ENCODE measurements at places on chromosomes 1 and 21.

DNA sequence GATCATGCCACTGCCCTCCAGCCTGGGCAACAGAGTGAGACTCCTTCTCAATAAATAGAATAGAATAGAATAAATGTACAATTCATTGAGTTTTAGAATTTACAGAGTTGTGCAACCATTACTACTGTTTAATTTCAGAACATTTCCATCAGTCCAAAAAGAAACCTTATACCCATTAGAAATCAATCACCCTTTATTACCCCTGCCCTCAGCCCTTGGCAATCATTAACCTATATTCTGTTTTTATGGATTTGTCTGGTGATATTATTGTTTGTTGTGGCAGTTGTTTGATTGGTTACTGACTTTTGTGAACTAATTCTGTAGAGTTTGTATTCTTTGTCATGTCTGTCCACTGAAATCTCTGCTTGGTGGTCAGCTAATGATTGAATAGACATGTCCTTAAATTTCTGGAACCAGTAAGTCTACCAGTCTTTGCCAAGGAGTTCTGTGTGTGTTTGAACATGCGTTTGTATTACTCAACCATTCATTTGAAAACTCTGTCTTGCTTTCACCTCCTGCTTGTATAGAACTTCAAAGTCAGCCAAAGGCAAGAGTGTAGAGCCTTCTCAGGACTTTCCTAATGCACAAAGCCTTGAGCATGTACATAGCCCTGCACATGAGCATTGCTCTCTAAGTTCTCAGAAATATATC lies 208.8 kb downstream of the GPR52 start:
- DNase-seq = no peak

- DNase-seq = peak; percentile 28
Observed at GRCh38 chr1:202807451-202807925, 733 bp downstream of the KDM5B start.

DNA sequence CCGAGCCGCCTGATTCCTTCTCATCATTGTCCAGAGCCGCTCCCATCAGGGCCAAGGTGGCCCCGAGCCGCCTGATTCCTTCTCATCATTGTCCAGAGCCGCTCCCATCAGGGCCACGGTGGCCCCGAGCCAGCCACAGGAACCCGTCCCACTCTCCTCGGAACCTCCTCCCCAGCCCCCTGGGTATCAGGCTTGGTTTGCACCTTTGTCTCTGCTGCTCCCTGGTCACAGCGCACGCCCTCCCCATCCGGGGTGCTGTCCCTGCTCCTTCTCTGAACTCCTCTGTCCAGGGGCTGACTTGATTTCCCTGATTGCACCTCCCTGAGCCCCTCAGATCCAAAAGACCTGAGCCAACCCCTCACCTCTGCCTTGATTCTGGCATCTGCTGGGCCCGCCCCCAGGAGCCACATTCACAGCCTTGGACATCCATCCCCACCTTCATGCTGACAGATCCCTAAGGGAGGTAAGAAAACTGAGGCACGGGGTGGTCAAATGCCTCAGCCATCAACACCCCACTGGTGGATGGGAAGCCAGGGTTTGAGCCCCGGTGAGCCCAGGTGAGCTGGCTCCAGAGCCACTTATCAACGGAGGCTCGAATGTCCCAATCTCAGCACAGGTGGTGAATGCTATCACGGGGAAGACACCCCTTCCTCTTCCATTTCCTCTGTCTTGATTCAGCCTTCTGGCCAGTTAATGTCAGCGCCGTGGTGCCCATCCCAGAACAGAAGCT lies 25.6 kb upstream of the COL18A1 start:
- DNase-seq = no peak

GRCh38 chr1:191752342-191752741 lies 405.9 kb upstream of the RGS18 start:
- no peak for DNase-seq

DNA sequence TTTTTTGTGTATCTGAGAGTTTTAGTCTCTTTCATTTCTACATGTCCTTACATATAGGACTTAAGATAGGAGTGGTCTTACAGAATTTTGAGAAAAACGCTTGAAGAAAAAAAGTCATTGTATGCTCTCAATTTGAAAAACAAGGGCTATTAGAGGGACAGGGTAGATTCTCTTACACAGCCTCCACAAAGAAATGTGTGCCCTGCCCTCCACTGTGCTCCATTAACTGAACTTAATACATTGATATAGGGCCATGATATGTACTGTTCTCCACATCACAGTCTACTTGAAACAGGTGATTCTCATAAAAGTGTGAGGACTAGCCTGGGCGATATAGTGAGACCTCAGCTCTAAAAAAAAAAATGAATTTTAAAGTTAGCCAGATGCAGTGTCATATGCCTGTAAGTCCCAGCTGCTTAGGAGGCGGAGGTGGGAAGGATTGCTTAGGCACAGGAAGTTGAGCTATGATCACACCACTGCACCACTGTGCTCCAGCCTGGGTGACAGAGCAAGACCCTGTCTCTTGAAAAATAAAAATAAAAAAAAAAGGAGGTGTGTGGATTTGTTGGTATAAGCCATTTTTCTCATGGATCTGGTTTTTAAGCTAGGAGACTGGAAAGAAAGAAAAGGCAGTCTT lies 77.0 kb downstream of the HMCN1 start:
- DNase-seq = no peak

GRCh38 chr1:201575912-201576311 lies 37.0 kb downstream of the NAV1 start:
- no peak for DNase-seq

DNA sequence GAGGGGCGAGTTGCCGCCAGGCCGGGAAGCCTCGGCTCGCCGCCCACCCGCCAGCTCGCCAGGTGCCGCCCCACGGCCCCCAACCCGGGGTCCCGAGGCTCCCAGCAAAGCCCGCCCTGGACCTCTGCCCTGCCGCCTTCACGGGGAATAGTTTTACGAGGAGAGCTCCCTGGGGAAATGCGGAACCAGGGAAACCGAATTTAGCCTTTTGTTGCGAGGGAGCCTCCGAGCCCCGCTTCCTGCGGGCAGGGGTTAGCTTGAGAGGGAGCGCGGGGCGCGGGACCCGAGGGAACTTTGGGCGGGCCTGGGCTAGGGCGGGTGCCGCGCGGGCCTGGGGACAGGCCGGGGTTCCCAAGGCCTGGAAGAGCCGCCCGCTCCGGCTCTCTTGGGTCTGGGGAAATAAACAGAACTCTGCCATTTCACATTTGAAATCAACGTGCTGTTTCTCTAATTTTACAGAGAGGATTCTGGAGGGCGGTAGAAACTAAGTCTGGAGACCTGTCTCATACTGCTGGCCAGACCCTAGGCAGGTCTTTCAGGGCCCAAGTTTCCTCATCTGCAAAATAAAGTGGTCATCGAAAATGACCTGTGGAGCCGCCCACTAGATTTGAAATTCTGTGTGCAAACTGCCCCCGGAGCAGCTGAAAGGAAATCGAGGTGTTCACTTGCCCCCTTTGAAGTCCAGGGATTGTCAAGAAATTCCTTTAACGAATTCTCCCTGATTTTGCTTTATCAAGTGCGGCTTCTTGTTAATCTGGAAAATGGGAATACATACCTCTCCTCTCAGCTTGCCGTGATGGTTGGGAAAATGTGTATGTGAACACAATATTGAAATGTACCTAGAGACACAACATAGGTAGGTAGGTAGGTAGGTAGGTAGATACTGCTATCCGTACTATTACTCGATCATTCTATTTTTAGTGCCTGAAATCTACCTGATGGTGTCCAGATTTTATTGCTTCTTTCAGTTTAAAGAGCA lies 749 bp upstream of the GLUL start:
- peak; percentile 15 for DNase-seq

DNA sequence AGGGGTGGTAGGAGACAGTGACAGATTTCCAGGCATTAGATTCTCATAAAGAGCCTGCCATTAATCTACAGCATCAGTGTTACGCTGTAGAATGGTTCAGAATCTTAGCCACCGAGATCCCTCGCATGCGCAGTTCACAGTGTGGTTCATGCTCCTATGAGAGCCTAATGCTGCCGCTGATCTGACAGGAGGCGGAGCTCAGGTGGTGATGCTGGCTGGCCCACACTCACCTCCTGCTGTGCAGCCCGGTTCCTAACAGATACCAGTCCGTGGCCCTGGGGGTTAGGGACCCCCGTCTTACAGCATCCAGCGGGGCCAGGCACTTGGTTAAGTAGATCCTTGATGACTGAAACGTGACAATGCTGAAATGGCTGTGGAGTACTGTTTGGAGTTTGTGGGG lies 163.6 kb upstream of the C1orf21 start:
- no peak for DNase-seq

All from stimulated activated CD4-positive, alpha-beta T cell treated with anti-CD3 and anti-CD28 coated beads, Interleukin-12 subunit alpha, Interleukin-12 subunit beta, amount 100 ng/mL, for 24 hours (primary cell).